ENCODE measurements at places on chromosomes 7 and 10.

- DNase-seq: no peak
These were observed 184.7 kb upstream of the PCDH15 start for GRCh38 chr10:54985732-54986131.

GRCh38 chr7:77396894-77397547 lies 19.1 kb downstream of the GSAP start:
- DNase-seq: no peak

DNA sequence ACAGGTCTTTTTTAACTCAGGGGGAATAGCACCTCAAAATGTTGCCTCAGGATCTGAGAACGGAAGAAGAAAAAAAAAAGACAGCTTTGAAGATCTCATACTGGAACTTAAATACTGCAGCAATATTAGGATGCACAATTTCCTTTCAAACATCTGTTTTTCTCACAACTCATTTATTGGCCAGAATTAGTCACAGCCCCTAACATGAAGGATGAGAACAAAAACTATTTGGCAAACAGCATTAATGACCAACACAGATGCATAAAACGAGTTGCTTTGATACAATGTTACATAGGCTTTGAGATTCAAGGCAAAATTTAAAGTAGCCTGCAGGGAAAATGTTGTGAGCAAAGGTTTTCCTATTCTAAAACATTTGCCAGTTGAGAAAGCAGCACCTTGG lies 36.5 kb downstream of the JMJD1C start:
- DNase-seq: no peak

- peak; percentile 56 for DNase-seq
These were observed 39.5 kb downstream of the ZNF117 start for GRCh38 chr7:64951250-64951848.

- no peak for DNase-seq
These were observed 45.5 kb upstream of the ADARB2 start for GRCh38 chr10:1782841-1783240.

DNA sequence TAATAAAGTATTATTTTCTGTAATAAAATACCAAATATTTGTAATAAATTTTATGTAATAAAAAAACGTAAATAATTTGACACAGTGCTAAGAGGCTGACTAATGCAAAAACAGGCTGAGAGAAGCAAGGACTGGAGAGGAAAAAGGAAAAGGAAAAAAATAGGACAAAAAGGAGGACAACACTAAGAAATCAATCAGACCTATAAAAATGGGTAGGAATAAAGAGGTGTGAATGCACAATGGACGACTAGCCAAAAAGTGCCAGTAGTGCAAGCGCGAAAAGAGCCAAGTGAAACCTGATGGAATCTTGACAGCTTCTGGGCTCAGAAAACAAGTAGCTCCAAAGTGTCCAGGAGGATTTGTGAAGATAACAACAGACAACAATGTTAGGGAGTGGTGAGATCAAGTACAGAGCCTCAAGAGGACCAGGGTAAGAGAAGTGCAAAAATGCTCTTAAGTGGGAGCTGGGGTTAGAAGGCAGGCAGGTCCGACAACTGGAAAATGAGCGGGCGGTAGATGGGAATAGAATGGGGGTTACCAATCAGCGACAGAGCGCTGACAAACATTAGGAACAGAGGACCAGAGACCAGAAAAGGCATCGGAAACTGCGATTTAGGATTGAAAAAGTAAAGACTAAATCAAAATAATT lies 1.2 kb downstream of the BRAF start:
- DNase-seq: peak; percentile 33

- DNase-seq: peak; percentile 6
These were observed 160.1 kb downstream of the NEURL1 start for GRCh38 chr10:103653581-103654037.

All from DMS79 treated with DMSO at 0.1 percent for 48 hours (cell line).